Spleen (tissue), 13 donors: ENCODE measurements at places on chromosomes 13 and 19.

- no peak for DNase-seq
Measured at GRCh38 chr13:55255236-55255635, 1885.5 kb upstream of the PRR20A start.

DNA sequence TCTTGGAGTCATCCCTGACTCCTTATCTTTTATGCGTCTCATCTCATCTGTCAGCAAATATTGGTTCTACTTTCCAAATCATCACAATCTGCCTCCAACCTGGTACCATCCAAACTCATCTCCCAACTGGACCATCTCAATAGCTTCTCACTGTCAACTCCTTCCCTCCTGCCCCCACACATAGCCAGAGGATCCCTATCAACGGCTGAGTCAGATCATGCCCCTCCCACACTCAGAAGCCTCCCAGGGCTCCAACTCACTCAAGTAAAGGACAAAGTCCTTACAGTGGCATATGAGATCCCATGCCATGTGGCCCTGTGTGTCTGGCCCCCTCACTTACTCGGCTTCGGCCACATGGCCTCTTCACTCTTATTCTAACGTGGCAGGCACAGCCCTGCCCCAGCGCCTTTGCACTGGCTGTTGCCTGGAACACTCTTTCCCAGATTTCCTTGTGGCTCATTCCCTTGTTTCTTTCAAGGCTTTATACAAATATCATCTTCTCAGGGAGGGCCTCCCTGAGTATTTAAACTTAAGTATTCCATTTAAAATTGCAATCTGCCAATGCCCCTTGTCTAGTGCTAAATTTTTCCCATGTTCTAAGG, 4.3 kb downstream of the SPRED3 start:
- no peak for DNase-seq

- DNase-seq = no peak
Measured at GRCh38 chr13:82305588-82305987, 1576.7 kb downstream of the SLITRK1 start.

GRCh38 chr13:103184413-103184812, 118.2 kb upstream of the SLC10A2 start:
- no peak for DNase-seq

DNA sequence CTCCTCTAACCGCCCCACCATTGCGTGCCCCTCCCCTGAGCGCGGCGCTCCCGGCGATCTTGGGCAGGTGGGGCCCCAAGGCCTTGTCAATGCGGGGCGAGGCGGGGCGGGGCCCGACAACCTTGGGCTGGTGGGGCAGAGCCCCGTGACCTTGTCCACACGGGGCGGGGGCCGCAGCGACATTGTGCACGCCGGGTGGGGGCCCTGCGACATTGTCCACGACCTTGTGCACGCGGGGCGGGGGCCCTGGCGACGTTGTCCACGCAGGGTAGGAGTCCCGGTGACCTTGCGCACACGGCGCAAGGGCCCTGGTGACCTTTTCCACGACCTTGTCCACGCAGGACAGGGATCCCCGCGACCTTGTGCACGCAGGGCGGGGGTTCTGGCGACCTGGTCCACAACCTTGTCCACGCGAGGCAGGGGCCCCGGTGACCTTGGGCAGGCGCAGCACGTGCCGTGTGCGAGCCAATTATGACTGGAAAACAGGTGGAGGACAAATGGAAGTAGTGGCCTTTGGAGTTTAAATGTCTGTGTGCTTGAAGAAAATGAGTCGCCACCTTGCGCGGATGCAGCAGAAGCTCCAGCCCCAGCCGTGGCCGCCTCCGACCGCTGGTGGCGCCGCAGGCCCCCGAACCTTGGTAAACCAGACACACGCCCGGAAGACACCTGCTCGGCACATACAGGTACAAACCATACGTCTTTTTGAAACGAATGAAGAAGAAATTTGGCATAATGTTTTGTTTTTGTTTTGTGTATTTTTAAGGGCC, 62.6 kb downstream of the LATS2 start:
- DNase-seq = no peak

- no peak for DNase-seq
Measured at GRCh38 chr13:110121422-110122083, 185.4 kb downstream of the COL4A1 start.

DNA sequence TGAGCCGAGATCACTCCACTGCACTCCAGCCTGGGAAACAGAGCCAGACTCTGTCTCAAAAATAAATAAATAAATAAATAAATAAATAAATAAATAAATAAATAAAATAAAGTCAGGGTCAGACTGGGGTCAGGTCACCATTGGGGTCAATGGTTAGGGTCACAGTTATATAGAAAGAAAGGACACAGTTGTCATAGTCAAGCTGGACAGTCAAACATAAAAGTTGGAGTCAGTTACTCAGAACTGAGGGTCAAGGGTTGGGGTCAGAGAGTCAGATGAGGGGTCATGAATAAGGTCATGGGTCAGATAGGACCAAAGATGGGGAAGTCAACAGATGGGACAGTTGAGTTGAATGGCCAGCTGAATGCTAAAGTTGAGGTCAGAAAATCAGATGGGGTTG, 16.7 kb upstream of the EPOR start:
- DNase-seq = no peak

DNA sequence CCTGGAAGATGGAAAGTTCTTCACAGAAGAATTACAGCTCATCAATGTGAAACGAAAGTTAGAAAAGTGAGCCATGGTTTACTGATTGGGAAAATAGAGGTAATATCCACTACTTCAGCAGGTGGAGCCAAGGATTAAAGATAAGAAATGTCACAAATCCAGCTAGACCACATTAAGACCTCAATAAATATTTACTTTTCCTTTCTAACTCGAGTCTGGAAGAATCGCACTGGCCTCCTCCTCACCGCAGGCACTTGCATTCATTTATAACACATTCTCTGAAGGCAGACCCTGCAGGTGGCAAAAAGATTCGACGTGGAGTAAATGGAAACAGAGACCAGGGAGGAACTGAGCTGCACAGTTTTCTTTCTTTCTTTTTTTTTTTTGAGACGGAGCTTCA, 7.4 kb downstream of the SLC35E1 start:
- DNase-seq = no peak

DNA sequence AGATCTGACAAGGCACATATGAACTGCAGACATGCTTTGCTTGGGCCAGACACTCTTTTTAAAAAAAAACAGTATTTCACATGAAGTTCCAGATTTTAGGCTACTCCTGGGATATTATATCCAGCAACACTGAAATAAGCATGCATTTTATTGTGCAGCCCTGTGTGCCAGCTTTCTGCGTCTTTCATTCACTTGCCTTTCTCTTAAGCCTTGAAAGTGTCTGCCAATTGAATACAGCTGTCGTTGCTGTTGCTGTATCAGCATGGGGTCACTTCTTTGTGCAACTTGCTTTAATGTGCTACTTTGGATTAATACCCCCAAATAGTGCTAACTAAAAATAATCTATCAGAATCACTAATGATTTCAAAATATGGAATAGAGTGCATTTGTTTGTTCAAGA, 657.8 kb downstream of the SLITRK6 start:
- DNase-seq = no peak

DNA sequence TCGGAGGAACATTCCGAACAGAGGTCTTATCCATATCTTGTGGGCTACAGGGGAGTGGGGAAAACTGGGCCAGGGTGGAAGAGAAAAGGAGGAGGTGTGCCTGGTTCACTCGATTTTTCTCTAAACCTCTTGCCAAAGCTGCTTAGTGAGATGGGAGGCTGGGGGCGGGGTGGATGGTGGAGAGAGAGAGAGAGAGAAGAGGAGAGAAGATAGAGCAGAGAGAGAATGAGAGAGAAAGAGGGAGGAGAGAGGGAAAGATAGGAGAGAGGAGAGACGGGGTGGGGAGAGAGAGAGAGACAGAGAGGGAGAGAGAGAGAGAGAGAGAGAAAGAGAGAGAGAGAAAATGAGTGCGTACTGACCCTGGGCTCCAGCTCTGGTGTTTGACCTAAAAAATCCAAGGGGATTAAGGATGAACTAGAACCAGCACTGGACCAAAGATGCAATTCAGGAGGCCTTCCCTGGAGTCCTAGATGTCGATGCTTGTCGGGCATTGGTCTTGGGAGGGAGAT, 14.1 kb downstream of the NOVA2 start:
- no peak for DNase-seq

DNA sequence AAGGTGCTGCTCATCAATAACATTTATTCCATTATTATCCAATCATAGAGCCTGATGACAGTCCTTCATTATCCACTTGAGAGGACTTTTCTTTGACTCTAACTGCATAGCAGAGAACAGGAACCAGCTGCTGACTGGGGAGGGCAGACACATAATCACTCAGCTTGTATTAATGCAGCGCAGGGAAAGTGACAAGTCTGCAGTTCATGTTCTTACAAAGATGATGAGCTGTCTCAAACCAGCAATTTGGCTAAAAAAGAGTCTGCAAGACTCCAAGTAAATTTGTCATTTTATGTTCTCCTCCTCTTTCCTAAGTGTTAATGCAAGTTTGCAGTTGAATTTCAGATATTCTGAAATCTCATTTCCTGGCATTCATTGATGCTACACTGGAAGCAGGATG, 40.0 kb upstream of the CBY2 start:
- no peak for DNase-seq

GRCh38 chr13:83794583-83794982, 87.7 kb downstream of the SLITRK1 start:
- DNase-seq = no peak

- DNase-seq = no peak
Measured at GRCh38 chr19:40091205-40092129, 724 bp upstream of the ZNF780A start.

GRCh38 chr13:53201454-53202225, 173.0 kb downstream of the OLFM4 start:
- peak; percentile 69 for DNase-seq

- DNase-seq = no peak
Measured at GRCh38 chr19:7252364-7252763, 41.9 kb downstream of the INSR start.
